ELF-1 (cell line): ENCODE measurements at places on chromosomes 4 and X.

GRCh38 chr4:114265342-114265741 lies 285.9 kb upstream of the ARSJ start:
- no peak for DNase-seq

DNA sequence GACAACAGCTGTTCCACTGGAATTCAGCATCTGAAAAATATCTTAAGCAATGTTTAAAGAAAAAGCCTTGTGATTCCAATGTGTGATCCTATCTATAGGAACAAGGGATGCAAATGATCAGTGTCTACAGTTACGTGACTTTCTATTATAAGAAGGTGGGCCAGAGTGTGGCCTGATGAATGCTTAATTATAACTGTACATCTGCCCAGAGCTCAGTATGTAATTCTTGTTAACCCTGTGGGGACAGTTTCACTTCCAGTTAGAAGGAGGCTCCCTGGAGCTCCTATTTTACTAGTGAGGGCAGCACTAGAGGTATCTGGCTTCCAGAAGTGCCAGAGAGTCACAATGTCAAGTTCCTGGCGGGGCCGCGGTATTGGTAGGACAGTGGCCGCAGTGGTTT lies 288.5 kb downstream of the USP46 start:
- DNase-seq: no peak

- no peak for DNase-seq
Measured at GRCh38 chr4:123941306-123941705, 544.7 kb downstream of the SPRY1 start.

GRCh38 chr4:182384631-182385091 lies 141.5 kb downstream of the TENM3 start:
- peak; percentile 15 for DNase-seq

DNA sequence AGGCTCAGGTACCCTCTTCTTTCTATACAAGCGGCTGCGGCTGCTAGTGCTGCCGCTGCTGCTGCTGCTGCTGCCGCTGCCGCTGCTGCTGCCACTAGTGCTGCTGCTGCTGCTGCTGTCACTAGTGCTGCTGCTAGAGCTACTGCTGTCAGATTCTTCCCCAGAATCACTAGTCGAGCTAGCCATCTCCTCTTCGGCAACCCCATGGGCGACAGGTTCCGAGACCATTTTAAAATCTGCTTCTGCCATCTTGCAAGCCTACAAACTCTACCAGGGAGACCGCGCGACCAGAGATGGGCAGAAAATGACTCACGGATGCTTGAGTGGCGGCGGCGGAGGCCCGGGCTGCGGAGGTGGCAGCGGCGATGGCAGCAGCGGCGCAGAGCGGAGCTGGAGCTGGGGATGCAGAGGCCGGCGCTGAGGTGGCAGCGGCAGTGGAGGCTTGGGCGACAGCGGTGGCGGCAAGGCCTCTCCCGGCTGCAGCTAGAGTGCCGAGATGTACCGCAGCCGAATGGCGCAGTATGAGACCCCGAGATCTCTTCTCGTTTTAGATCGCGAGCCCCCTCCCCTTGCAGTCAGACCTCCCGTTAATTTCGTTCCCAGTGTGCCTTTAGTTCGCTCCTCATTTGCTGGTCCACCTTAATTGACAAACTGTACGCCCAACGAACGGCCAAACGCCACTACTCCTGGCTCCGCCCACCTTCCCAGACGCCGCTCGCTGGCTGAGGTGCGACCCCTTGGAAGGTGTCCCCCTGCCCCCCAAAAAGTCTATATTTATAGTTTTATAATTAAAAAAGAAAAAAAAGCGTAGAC lies at the start of gene NAP1L3:
Gene NAP1L3 (minus strand): TSS at position 523 of the 813 bp plus-strand sequence. CDS start 274 bp downstream, at position 249.
- peak; percentile 93 for DNase-seq

GRCh38 chrX:136049608-136050007 lies 64.4 kb downstream of the SLC9A6 start:
- no peak for DNase-seq

DNA sequence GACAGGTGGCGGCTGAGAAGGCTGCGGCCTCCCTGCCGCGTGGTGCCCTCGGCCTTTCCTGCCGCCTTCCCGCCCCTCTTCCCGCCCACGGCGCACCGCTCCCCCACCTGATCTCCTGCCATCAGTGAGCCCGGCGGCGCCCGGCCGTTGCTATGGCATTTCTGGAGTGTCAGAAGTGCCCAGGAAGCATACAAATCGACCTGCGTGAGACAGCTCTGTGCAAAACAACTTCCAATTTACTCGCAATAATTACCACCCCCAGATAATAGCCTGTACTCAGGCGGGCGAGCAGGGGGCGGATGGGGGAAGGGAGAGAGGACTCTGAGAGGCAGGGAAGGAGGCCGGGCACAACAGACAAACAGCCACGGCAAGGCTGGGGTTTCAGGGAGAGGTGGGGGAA lies 16.6 kb upstream of the ERCC6L start:
- peak; percentile 75 for DNase-seq

DNA sequence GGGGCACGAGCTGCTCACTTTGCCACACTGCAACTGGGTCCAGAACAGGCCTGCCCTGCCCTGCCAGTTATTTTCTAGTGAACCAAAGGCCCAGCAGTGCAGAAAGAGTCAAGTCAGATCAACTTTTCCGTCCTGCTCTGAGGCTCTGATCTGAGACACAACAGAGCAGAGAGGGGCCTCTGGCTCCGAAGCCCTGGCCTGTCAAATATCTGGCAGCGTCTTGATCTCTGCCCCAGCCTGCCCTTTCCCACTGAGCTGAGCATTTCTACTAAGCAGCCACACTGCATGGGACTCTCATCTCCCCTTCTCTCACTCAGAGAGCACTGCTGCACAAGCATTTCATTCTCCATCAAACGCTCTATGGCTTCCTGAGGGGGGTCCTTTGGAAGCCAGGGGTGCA lies 11.8 kb downstream of the IGFBP7 start:
- DNase-seq: no peak

GRCh38 chr4:11735651-11736050 lies 307.0 kb upstream of the HS3ST1 start:
- no peak for DNase-seq

DNA sequence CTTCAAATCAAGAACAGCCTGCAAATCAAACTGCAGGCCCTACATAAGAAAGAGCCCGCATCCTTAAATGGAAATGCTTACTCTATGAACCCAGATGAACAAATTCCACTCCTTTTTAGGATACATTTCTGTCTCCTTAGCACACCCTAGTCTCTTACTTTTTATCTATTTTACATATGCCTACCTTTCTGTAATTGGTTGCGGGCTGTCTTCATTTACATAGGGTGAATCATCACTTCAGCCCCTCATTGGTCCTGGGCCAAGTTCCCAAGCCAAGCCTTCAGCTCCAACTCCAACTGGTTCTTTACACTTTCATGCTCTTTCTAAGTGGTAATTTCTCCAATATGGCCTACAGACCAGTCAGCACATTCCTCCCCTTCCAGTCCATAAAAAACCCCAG lies 219.3 kb downstream of the TRAM1L1 start:
- no peak for DNase-seq

DNA sequence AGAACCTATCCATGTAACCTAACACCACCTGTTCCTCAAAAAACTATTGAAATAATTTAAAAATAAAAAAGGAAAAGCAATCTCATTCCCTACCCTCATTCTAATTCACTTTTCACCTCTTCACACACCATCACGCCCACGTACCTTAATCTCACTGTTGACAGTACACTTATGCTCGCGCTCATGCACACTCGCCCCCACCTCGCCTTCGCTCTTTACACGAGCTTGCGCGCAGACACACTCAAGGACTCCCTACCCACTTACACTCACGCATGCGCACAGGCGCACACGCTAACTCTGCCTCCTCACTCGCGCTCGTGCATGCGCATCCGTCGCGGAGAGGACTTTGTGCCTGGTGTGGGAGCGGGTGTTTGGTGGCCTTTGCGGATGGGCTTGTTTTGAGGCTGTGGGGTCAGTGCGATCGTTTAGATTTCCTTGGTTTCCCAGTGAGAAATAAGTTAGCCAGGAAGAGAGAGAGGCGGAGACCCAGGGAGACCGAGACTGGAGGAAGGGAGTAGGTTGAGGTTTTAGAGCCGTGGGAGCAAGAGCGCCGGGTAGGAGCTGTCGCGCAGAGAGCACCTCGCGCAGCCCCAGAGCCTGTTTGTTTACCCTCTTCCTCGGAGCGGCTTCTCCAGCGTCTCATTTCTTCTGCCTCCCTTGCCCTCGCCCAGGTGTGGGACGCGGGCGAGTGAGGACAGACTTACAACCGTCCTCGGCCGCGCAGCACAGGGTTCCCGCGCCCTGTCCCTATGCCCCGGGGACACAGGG lies 8.1 kb upstream of the GSX2 start:
- peak; percentile 67 for DNase-seq

DNA sequence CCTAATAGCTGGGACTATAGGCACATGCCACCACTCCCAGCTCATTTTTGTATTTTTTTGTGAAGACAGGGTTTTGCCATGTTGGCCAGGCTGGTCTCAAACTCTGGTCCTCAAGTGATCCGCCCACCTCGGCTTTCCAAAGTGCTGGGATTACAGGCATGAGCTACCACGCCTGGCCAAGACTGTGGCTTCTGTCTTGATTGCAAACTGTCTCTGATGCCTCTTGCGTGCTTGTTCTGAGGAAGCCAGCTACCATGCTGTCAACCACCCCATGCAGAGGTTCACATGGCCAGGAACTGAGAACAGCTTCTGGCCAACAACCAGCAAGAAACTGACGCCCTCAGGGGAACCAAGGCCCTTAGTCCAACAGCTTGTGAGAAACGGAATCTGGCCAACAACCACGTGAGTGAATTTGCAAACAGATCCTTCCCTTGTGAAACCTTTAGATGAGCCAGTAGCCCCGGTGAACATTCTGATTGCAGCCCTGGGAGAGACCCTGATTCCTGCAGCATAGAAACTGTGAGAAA lies 71.2 kb downstream of the SUPT20HL2 start:
- DNase-seq: peak; percentile 83

- no peak for DNase-seq
Measured at GRCh38 chrX:27608671-27609070, 18.5 kb downstream of the DCAF8L2 start.

GRCh38 chr4:111127841-111128240 lies 505.0 kb upstream of the PITX2 start:
- no peak for DNase-seq

GRCh38 chrX:13064599-13065143 lies 20.3 kb upstream of the FAM9C start:
- no peak for DNase-seq

GRCh38 chrX:119698845-119699244 lies 5.9 kb upstream of the SEPTIN6 start:
- DNase-seq: peak; percentile 75

DNA sequence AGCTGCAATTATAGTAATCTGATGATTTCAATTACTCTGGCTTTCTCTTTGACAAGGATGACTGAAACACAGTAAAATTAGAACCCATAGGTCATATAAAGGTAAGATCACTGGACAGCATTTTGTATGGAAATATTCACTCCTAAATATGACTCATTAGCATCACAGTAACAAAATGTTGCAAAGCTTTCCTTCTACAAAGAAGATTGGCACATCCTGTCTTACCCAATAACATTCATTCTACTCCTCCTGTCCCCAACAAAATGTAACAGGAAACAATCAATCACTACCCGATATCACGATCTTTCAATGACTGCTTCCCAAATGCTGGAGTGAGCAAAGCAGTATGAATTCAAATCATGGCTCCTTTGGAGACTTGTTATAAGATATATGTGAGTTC lies 95.3 kb downstream of the FANCB start:
- DNase-seq: no peak
